A549 treated with ZK216348 at 1 μM for 4 hours (cell line): ENCODE measurements at places on chromosomes 1 and 21. TPM values are rescaled to one million over a fixed set of nuclear protein-coding genes. Genes with fewer than 3 reads are reported as not detected.

CASQ2 gene
- not detected in 5 replicates for total RNA-seq

TSPEAR gene
- not detected in 5 replicates for total RNA-seq

TNFAIP8L2 gene
- not detected in 5 replicates for total RNA-seq

CNKSR1 gene
- total RNA-seq: 0.13 to 0.58 TPM (median 0.39 TPM) in 5 replicates

S100A12 gene
- not detected in 5 replicates for total RNA-seq

AMPD2 gene
- 14.0 to 28.0 TPM (median 26.6 TPM) in 5 replicates for total RNA-seq
